ENCODE measurements at places on chromosomes 6 and 20. TPM values are rescaled to one million over a fixed set of nuclear protein-coding genes. Genes with fewer than 3 reads are reported as not detected.

RIMS1 gene
- polyA plus RNA-seq: 1.0 TPM

SLC13A3 gene
- 0.22 TPM for polyA plus RNA-seq

ESR1 gene
- polyA plus RNA-seq: 0.05 TPM

PROKR2 gene
- not detected for polyA plus RNA-seq

DSP gene
- polyA plus RNA-seq: 349 TPM

MYLK4 gene
- polyA plus RNA-seq: 0.59 TPM

BTNL2 gene
- not detected for polyA plus RNA-seq

SYCP2 gene
- 0.56 TPM for polyA plus RNA-seq

ADGB gene
- polyA plus RNA-seq: not detected

ATF6B gene
- polyA plus RNA-seq: 60.2 TPM

KHDC1L gene
- polyA plus RNA-seq: 0.22 TPM

TMEM244 gene
- polyA plus RNA-seq: not detected

PTCHD4 gene
- polyA plus RNA-seq: not detected

ABHD16B gene
- 0.42 TPM for polyA plus RNA-seq

IMPG1 gene
- 0.02 TPM for polyA plus RNA-seq

LGSN gene
- not detected for polyA plus RNA-seq

CALHM5 gene
- 0.21 TPM for polyA plus RNA-seq

VIP gene
- 2.2 TPM for polyA plus RNA-seq

SNRPB gene
- 273 TPM for polyA plus RNA-seq

LAMA4 gene
- 13.6 TPM for polyA plus RNA-seq

FILIP1 gene
- 0.84 TPM for polyA plus RNA-seq

TAAR6 gene
- not detected for polyA plus RNA-seq

PCMTD2 gene
- polyA plus RNA-seq: 22.0 TPM

EPB41L1 gene
- polyA plus RNA-seq: 30.2 TPM

DDX27 gene
- polyA plus RNA-seq: 27.0 TPM

NRSN1 gene
- polyA plus RNA-seq: not detected

SGK2 gene
- 0.73 TPM for polyA plus RNA-seq

LY6G6F gene
- polyA plus RNA-seq: not detected

POFUT1 gene
- polyA plus RNA-seq: 5.2 TPM

AVP gene
- polyA plus RNA-seq: not detected

CYP24A1 gene
- 1.6 TPM for polyA plus RNA-seq

KCNQ5 gene
- 0.18 TPM for polyA plus RNA-seq

HRH3 gene
- not detected for polyA plus RNA-seq

BCKDHB gene
- polyA plus RNA-seq: 6.9 TPM

OR2H1 gene
- polyA plus RNA-seq: not detected

BNIP5 gene
- not detected for polyA plus RNA-seq

KIF25 gene
- polyA plus RNA-seq: 0.05 TPM

SMLR1 gene
- not detected for polyA plus RNA-seq

All from esophagus (tissue), 2 donors.